ENCODE measurements at places on chromosomes 6 and 20.
A peak's percentile ranks its signal among the peaks of the same experiment; 100 is the strongest.

DNA sequence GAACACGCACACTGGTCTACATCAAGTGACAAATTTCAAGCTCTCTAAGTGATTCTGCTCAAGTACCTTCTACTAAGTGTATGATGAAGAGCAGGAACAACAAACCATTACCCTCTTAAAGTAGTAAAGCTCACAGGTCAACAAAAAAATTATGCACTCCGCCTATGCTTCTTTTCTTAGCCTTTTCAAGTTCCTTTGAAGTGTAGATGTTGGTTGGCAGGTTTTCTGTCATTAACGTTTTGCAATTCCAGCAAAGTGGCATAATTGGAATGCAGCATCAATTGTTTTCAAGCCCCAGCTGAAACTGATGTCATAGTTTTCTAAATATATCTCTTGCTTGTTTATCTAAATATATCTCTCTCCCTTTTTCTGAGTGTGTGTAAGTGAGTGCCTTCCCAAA is 396.9 kb upstream of the EYS start:
- no peak for DNase-seq

- DNase-seq, result no peak
These were observed 4.5 kb upstream of the ALDH8A1 start for GRCh38 chr6:134954272-134955000.

DNA sequence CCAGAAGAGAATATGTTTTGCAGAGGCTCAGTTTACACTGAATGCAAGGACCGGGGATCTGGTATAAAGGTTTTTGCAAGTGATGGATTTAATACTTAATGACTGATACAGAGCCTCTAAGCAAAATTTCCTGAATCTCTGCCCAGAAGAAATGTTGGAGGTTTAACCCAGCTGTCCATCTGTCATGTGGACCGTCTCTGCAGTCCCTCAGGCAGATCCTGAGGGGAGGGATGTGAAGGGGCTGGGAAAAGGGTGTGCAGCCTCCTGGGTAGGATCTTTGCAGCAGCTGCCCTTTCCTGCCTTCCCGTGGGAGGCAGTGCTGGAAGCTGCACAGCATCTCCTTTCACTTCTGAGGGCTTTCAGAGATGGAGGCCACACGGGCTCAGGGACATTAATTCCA is 207.0 kb downstream of the SLC24A3 start:
- no peak for DNase-seq

GRCh38 chr6:124903797-124904196 is 58.4 kb upstream of the RNF217 start:
- DNase-seq, result no peak

- no peak for DNase-seq
These were observed 46.9 kb upstream of the NAA20 start for GRCh38 chr20:19970256-19970765.

DNA sequence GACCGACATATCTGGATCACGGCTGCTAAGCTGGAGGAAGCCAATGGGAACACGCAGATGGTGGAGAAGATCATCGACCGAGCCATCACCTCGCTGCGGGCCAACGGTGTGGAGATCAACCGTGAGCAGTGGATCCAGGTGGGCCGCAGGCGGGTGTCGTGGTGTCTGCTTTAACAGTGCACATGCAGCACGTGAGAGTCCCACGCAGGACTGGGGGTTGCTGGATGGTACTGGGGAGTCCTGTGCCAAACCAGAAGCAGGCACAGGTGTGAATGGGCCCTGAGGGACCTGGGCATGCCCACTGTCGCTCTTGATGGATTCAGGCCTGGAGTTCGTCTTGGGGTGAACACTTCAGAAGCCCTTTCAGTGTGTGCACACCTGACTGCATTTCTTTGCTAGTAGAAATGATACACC is 24.6 kb upstream of the C20orf204 start:
- no peak for DNase-seq

- DNase-seq, result peak; percentile 4
These were observed 24.7 kb upstream of the KCNK16 start for GRCh38 chr6:39347206-39347605.

GRCh38 chr6:137823826-137824555 is 43.1 kb upstream of the TNFAIP3 start:
- DNase-seq, result no peak

- DNase-seq, result no peak
These were observed 19.2 kb upstream of the TSPYL1 start for GRCh38 chr6:116298973-116299372.

GRCh38 chr20:62702895-62703852 is 5.5 kb upstream of the NTSR1 start:
- peak; percentile 85 for DNase-seq

DNA sequence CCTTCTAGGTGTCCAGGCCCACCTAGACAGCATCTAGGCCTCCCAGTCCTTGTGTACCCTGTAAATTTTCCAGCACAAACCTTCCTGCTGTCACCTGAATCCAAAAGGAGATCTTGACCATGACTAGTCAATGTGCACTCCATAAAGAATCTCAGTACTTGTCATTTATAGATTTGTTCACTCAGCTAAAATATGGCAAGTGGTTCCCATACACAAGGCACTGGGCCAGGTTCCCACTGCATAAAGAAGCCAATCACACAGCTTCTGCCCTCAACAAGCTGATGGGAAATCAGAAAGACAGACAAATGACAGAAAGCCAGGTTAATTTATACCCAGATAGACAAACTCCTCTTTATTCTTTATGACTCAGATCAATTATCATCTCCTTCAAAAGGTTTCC is 526.8 kb downstream of the CD83 start:
- DNase-seq, result peak; percentile 7

GRCh38 chr20:51084593-51085377 is 61.9 kb upstream of the KCNG1 start:
- no peak for DNase-seq

- no peak for DNase-seq
These were observed 398 bp upstream of the SPATS1 start for GRCh38 chr6:44342052-44342451.

GRCh38 chr6:145669627-145670034 is 65.7 kb downstream of the EPM2A start:
- DNase-seq, result peak; percentile 83

- DNase-seq, result no peak
These were observed 100.8 kb upstream of the GPR6 start for GRCh38 chr6:109877028-109878004.

DNA sequence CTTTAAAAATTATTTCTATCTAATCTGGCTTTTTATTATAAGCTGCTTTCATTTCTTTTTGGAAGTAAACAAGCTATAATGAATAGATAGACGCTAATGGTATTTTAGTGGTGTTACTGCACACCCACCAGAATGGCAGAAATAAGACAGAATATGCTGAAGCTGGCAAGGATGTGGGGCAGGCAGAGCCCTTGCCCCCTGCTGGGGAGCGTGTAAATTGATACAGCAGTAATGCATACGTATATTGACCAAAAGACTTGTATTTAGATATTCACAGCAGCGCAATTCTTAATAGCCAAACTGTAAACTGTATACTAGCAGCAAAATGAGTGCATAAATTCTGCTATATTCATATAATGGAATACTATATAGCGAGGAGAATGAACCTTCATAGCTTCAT is 35.3 kb downstream of the TMEM181 start:
- DNase-seq, result no peak

DNA sequence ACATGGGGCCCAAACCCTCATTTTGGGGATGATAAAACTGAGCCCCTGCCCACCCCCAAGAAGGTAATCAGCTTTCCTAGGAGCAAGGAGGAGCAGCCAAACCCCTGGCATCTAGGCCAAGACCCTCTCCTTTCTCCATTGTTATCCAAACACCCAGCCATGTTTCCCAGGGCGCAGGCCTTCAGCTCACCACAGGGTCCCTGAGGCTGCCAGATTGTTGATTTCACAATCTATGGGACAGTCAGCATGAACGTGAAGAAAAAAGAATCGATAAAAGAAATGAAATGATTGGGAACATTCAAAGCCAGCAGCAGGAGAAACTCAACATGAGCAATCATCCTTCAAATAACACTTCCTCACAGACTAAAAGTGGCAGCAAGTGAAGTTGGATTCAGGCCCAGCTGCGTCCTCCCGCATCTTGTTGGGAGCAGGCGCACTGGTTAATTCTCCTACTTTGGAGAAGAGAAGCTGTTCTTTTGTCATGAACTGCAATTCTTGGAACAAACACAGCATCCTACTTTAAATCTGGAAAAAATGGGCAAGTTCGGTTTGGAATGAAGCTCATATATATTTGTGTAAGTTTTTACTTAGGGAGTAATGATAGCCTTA is 241.8 kb upstream of the PRDM1 start:
- DNase-seq, result no peak

DNA sequence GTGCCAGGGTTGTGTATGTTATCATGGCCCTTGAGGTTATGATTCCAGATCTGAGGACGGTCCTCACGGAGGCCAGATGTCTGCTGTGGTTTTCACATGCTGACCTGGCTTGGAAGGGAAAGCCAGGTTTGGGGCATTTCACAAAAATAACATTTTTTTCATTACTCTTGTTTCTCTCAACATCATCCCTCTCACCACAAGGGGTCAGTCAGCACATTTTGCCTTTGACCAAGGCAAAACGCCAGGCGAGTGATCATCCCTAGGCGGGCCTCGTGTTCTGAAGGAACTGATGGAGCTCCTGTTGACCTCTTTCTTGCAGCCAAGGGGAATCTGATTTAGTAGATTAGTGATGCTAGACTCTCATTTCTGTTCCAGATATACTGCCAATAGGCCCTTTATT is 133.5 kb downstream of the TBC1D7 start:
- peak; percentile 23 for DNase-seq

GRCh38 chr20:37137547-37137946 is 41.6 kb upstream of the RPN2 start:
- no peak for DNase-seq

DNA sequence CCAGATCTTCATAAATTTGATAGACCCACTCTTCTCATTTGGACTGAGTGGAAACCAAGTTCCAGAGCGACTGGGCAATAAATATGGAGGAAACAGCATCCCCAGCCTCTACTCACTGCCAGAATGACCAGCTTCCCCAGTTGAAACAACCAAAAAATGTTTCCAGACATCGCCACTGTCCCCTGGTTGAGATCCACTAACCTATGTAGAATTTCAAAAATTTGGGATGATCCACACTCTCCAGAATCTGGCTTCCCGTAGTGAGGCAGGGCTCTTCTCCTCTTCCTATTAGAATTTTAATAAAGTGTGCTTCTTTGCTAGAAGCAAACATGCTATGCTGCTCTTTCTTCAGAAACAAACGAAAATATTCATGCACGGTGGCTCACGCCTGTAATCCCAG is 287.0 kb upstream of the SUPT3H start:
- DNase-seq, result no peak

GRCh38 chr6:103198386-103198785 is 1661.3 kb downstream of the HACE1 start:
- no peak for DNase-seq

DNA sequence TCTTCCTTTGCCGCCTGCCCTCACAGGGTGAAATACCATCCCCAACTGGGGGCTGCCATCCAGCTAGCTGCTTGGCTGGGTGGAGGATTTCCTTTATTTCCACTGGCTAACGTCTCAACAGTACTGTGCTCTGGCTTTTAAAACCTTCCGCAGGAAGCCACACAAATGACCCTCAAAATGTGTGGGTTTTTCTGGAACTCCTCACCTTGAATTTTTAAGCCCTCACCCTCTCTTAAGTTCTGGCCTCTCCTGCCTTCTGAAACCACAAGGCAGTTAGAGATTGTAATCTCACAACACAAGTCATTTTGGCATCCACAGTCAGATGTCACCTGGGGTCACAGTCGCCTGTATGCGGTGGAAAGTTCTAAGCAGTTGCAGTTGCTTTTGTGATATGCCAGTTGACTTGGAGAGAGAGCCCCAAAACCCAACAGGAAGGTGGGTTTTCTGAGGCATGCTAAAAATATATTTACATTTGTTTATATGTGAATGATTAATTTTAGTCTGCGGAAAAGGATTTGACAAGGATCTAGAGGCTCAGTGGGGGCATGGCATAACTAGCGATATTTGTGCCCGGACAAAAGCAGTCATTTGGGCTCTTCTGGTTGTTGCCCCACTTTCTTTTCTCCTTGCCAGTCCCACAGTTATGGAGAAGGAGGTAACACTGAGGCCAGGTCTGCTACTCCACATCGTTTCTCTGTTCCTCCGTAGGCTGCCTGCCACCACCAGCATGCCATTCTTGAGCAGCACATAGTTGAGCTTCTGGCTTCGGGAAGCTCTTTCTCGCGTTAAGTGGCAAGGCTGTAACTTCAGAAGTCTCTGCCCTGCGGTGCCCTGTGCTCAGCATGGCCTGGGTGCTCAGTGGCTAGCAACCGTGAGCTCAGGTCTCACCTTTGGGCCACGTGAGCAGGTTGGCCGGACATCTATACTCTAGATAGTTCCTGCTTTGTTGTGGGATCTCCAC is 335.3 kb downstream of the CD83 start:
- DNase-seq, result no peak

DNA sequence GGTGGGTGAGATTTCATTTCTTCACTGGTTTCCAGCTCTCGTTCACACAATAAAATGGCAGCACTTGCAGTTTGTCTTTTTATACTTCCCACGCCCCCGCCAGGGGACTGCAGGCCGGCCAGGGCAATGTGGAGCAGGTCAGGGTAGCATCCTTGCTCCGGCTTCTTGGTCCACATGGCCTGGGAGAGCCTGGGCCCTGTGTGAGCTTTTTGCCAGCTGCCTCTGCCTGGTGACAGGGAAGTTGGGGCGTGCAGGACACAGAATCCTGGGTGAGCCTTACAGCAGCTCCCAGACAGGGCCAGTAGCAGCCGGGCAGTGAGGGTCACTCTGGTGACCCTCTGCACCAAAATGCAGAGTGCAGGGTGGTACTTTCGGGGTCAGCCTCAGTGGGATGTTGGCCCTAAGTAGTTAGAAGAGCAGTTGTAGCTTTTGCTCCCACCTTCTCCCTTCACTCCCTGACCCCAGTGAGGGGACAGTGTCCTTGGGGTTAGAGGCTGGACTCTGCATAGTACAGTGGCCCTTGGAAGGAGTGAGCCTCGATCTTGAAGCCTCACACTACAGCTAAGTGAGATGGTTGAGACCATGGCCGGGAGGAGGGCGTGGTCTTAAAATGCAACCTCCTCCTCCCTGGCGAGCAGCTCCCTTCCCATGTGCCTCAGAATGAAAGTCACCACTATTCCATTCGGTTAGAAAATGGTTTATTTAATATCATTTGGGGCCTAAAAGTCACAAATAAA is 23.8 kb downstream of the PYGB start:
- DNase-seq, result no peak

GRCh38 chr20:33947709-33948295 is 45.9 kb upstream of the RALY start:
- peak; percentile 47 for DNase-seq

DNA sequence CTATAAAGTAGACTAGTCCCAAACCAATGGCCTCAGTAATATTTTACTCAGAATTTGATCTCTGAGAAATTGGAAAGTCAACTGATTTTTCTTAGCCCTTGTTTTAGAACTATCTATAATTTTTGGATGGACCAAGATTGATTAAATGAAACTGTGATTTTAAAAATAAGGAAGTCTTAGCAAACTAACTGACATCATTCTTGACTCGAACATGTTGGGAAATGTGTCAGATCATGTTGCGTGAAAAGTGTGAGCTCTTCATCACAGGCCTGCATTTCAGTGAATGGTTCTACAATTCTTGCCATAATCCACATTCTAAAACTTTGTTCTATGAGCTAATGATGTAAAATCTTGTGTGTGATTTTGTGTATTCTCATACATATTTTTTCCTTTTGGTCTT is 11.0 kb downstream of the TNFAIP3 start:
- DNase-seq, result no peak
